ENCODE measurements at places on chromosomes 16 and 17.
A peak's percentile ranks its signal among the peaks of the same experiment; 100 is the strongest.

- DNase-seq, result no peak
These were observed 85.6 kb downstream of the SPECC1 start for GRCh38 chr17:20094777-20095176.

DNA sequence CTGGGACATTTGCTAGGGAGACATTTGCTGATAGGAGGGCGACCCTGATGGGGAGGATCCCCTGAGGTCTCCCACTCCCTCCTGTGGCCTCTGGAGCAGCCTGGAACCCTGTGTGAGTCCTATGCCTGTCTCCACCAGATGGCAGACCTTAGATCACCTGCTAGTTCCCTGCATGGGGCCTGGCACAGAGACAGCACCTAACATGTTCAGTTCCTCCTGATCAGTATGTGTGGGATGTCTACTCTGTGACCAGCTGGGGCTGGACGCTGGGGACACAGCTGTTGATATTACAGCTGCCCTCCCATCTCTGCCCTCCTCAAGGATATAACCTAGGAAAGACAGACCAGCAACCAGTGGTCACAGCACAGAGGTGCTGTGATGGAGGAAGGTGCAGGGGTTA lies 1.1 kb upstream of the ADCY7 start:
- DNase-seq, result peak; percentile 13

DNA sequence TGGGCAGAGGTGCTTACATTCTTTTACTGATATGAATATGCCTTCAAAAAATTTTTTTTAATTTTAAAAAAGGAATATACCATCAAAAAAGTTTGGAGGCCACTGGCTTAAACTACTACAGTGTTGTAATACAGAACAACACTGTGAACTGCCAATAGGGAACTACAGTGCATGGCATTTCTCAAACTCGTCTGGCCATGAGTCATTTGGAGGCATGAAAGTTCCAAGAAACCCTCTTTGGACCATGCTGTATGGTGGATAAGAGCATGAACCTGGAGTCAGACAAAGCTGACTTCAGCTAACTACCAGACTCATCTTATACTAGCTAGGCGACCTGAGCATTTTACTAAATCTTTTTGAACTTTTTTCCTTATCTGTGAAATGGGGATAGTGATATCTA lies 9.2 kb upstream of the NF1 start:
- DNase-seq, result peak; percentile 57

DNA sequence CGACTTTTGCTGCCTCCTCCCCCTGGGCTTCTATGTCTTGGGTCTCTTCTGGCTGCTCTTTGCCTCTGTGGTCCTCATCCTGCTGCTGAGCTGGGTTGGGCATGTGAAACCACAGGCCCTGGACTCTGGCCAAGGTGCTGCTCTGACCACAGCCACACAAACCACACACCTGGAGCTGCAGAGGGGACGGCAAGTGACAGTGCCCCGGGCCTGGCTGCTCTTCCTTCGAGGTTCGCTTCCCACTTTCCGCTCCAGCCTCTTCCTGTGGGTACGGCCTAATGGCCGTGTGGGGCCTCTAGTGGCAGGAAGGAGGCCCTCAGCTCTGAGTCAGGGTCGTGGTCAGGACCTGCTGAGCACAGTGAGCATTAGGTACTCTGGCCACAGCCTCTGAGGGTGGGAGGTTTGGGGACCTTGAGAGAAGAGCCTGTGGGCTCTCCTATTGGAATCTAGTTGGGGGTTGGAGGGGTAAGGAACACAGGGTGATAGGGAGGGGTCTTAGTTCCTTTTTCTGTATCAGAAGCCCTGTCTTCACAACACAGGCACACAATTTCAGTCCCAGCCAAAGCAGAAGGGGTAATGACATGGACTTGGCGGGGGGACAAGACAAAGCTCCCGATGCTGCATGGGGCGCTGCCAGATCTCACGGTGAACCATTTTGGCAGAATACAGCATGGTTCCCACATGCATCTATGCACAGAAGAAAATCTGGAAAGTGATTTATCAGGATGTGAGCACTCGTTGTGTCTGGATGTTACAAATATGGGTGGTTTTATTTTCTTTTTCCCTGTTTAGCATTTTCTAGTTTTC lies 2.3 kb downstream of the GP1BA start:
- no peak for DNase-seq

- DNase-seq, result peak; percentile 41
These were observed 74.8 kb upstream of the MARCHF10 start for GRCh38 chr17:62882878-62883277.

GRCh38 chr16:30458561-30459394 lies 13.1 kb upstream of the SEPHS2 start:
- no peak for DNase-seq

GRCh38 chr17:42992872-42993271 lies 5.3 kb upstream of the RPL27 start:
- DNase-seq, result no peak

GRCh38 chr16:56108724-56109123 lies 82.6 kb upstream of the GNAO1 start:
- DNase-seq, result no peak

DNA sequence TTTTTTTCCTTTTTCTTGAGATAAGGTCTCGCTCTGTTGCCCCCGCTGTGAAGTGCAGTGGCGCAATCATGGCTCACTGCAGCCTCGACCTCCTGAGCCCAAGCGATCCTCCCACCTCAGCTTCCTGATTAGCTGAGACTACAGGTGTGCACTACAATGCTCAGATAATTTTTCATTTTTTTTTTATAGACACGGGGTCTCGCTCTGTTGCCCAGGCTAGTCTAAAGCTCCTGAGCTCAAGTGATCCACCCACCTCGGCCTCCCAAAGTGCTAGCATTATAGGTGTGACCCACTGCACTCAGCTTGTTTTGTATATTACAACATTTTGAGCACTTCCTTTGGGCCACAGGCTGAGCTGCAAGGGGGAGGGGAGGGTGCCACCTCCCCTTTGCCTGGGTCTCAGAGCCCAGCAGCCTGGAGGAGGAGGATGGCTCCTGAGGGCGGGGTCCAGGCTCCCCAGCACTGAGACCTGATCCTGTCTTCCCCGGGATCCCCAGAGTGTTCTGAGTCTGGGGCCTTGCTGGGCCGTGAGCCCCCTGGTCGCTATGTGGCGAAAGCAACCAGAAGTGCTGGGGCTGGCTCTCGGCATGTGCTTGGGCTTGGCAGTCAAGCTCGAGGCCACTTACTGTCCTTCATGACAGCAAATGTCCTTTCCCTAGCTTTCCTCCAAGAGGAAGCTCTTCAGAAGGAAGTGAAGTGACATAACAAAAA lies 8.1 kb downstream of the DEF8 start:
- no peak for DNase-seq

- DNase-seq, result no peak
These were observed 2.0 kb downstream of the GNAO1 start for GRCh38 chr16:56192986-56193945.

DNA sequence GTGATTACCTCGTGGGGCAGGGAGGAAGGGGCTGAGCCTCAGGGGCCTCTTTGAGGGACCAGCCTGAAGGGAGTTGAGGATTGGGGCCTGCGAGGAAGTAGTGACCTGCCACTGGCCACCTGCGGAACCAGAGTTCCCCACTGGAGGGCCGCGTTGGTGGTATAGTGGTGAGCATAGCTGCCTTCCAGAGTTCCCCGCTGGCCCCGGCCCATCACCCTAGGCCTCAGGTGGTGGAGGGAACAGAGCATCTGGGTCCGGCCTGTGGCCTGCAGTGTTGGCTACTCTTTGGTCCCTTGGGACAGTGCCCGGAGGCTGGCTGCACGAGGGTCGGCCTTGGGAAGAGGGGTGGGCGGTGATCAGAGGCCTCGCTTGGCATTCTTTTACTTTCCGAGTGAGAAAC lies 20.5 kb downstream of the MGAT5B start:
- no peak for DNase-seq

DNA sequence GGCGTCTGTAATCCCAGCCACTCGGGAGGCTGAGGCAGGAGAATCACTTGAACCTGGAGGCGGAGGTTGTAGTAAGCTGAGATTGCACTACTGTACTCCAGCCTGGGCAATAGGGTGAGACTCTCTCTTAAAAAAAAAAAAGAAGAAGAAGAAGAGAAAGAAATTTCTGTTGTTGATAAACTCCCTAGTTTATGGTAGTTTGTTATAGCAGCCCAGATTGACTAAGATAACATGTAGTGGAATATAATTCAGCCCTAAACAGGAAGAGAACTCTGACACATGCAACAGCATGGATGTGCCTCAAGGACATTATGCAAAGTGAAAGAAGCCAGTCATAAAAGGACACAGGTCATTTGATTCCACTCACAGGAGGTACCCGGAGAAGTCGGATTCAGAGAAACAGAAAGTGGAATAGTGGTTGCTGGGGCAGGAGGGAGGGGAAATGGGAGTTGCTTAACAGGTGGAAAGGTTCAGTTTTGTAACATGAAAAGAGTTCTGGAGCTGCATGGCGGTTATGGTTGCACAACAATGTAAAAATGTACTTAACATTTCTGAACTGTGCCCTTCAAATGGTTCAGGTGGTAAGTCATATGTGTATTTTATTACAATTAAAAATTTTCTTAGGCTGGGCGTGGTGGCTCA lies 26.0 kb upstream of the PRM1 start:
- DNase-seq, result no peak

DNA sequence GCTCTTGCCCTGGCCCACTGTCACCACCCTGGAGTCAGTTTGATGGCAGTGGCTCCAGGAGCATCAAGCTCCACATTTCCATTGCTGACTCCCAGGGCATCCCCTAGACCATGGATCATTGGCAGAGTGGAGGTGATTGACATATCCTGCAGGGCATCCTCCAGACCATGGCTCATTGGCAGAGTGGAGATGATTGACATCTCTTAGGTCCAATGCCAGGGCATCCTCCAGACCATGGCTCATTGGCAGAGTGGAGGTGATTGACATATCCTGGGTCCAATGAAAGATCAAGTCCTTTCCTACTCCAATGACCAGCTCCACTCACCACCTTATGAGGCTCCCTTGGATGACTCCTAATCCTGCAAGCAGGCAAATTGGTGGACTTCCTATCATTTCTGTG lies 174.3 kb upstream of the NLRP1 start:
- peak; percentile 76 for DNase-seq

DNA sequence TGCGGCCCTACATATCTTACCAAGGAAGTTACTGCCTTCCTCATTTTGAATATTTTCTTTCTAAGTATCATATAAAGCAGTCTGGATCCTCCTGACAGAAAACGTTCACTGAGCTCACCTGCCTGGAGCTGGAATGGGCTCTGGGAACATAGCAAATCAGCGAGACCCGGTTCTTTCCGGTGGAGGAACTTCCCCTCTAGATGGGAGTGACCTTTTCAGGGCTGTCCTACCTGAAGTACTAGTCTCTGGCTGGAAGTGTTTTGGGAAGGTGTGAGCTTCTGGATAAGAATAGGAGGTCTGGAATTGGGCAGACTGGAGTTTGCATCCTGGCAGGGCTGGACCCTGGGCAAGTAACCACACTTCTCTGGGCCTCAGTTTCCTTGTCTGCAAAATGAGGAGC lies 79.3 kb downstream of the SDR42E1 start:
- DNase-seq, result no peak

DNA sequence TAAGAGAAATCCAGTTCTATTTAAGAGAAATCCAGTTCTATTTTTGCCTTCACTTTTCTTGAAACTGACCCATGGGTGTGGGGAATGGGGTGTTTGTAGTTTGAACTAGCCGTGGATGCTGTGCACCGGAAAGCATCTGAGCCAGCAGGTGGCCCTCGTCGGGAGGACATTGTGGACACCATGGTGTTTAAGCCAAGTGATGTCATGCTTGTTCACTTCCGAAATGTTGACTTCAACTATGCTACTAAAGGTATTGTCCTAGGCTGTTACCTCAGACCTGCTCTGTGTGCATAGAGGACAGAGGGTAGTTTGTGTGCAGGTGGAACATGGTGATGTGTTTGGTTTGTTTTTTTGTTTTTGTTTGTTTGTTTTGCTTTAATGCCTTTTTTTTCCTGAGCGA lies 3.3 kb downstream of the ATXN2L start:
- no peak for DNase-seq

- no peak for DNase-seq
These were observed 9.8 kb downstream of the PSKH1 start for GRCh38 chr16:67902831-67903230.

DNA sequence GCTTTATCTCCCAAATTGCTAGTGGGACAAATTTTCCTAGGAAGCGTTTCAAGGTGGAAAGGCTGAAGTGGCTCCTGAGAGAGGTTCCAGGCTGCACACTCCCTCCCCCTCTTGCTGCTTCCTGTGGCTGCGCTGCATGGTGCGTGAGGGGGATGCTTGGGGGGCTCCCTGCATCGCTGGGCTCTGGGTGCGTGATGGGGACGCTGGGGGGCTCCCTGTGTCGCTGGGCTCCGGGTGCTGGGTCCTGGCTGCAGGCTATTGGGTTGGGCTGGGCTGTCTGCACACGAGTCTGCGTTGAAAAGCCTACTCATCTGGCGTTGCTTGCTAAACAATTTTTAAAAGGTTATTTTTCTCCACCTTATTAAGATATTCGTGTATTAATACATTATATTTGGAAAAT lies 30.1 kb downstream of the NDEL1 start:
- no peak for DNase-seq

GRCh38 chr17:29719469-29719868 lies 96.8 kb upstream of the CORO6 start:
- no peak for DNase-seq

Measured in HFFc6 (cell line).